ENCODE measurements at places on chromosomes 12 and 14. TPM values are rescaled to one million over a fixed set of nuclear protein-coding genes. Genes with fewer than 3 reads are reported as not detected.

DNA sequence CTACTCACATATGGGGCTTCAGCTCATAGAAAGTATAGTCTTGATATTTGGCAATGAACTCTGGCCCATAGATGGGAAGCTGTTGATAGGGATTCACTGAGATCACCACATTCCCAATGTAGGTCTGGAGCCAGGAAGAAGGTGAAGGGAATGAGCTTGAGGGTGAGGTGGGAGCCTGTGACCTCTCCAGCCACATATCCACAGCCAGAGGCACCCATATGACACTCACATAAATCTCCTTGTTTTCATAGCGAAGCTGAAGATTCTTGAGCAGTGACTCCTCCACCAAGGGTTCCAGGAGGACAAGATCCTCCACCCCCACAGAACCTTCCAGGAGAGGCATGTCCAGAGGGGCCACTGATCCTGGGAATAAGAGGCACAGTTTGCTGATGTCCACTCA lies 1.9 kb downstream of the MYO1A start:
- no peak for DNase-seq

GRCh38 chr12:120640861-120641833 lies 721 bp downstream of the CABP1 start:
- no peak for DNase-seq

GRCh38 chr12:92143686-92144630 lies 1.7 kb downstream of the BTG1 start:
- DNase-seq, result peak; percentile 98

DNA sequence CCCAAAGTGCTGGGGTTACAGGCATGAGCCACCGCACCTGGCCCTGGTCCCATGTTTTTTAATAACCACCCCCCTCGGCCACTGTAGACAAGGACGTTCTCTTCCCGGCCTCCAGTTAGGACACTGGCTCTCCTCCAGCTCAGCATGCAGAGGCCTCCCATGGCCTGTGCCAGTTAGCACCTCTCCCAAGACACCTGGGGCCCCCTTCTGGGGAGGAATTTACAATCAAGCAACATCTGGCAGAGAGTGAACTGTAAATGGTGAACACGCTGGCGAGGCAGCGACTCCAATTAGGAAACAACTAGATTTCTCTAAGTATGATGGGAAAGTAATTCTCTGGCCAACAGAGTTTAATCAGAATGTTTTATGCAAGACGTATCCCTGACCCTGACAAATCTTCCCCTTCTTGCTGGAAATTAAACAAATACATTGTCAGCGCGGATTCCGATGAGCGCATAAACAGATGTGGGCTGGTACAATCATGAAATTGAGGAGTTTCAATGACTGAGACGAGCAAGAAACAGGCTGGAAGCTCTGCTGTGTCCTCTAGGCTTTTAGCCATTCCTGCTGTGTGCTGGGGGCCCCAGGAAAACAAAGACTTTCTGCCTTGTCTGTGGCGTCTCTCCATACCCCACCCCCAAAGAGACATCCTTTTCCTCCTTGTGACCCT lies 61.7 kb upstream of the DLK1 start:
- DNase-seq, result no peak

DNA sequence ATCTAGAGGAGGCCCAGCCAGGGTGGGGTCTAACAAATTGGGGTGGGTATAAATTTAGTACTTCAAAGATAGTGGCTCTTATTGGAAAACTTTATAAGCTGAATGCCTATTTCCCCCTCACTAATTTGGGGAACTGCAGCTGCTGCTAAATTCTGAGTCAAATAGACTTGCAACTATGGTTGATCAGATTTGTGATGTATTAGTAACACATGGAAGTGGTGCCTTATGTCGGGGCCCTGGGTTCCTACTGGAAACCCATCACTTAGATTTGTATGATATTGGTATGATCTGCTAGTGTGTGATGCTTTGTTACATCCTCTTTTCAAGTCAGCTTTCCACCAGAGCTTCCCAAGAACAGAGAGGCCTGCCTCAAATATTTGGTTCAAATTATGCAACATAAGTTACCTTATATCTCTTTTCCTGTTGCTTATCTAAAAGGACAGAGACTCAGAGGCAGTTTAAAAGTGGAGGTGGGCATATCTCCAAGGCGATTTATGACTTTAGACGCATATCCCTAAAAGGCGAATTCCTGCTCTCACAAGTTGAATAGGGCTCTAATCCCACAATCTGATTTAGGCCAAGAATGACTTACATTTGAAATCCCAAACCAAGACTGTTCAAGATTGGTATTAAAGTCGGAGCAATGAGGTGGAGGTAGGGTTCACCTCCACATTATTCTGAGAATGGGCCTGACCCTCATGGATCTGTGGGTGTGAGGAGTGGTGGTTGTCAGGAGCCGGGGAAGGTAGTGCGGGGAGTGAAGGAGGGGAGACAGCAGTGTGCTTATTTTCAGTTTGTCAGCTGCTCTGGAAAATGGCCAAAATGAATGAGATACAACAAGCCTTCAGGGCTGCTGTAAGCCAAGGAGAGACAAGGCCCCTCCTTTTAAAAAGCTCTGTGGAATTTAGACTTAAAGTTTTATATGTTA lies 425.8 kb downstream of the RAD51B start:
- peak; percentile 81 for DNase-seq

GRCh38 chr12:124531281-124531745 lies 36.1 kb downstream of the NCOR2 start:
- no peak for DNase-seq

DNA sequence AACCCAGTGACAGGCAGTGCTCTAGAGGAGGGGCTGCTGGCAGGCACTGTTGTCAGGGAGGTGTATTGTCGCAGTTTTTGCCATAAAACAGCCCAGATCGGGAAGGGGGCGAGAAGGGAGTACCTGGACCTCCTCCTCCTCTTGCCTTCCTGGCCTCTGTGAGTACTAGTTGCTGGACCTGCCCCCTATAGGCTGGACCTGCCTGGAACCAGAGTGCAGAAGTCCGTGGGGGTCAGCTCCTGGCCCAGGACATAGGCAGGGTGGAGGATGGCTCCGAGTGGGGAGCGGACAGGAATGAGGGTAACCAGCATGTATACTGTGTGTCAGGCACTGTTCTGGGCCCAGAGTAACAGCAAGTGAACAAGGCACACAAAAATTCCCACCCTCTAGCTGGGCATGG lies 116.3 kb downstream of the PTPN11 start:
- no peak for DNase-seq

DNA sequence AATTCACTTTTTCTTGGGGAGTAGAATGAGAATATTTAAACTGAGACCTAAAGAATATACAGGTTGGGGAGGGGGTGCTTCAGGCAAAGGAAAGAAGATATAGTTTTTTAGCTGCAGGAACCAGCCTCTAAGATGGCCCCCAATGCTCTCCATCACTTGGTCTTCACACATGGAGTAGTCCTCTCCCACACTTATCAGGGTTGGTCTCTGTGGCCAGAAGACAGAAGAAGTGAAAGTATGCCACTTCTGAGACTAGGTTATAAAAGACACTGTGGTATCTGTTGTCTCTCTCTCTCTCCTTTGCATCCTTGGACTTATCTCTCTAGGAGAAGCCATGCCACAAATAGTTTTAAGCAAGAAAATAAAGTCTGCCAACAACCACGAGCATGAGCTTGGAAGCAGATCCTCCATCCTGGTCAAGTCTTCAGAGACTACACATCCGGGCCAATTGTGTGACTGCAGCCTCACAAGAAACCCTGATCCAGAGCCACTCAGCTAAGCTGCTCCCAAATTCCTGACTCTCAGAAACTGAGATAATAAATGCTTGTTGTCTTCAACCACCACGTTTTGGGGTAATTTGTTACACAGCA lies 18.0 kb downstream of the PUS7L start:
- peak; percentile 18 for DNase-seq

DNA sequence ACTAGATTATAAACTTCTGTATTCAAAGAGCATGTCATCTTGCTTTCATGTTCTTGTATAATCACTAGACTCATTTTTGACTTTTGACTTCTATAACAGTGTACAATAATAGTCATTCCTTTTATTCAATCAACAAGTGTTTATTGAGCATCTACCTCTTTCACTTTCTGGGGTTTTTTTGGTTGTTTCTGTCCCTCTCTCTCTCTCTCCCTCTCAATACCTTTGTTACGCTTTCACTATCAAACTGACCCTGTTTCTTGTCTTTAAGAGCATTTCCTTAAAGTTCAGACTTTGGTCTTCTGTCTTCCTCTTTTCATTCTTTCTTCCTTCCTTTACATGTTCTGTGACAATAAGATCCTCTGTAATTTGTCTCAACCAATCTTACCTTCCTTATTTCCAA lies 49.5 kb downstream of the GPR137C start:
- no peak for DNase-seq

- DNase-seq, result no peak
These were observed 8.5 kb downstream of the FKBP3 start for GRCh38 chr14:45125754-45126153.

The CLEC4D gene
- total RNA-seq, result not detected

The PTGDR gene
- not detected for total RNA-seq

The KRT6C gene
- total RNA-seq, result not detected

The KRT71 gene
- not detected for total RNA-seq

Measured in LHCN-M2 (cell line).